ENCODE measurements at places on chromosomes 3 and 15. TPM values are rescaled to one million over a fixed set of nuclear protein-coding genes. Genes with fewer than 3 reads are reported as not detected.
A peak's percentile ranks its signal among the peaks of the same experiment; 100 is the strongest.

DNA sequence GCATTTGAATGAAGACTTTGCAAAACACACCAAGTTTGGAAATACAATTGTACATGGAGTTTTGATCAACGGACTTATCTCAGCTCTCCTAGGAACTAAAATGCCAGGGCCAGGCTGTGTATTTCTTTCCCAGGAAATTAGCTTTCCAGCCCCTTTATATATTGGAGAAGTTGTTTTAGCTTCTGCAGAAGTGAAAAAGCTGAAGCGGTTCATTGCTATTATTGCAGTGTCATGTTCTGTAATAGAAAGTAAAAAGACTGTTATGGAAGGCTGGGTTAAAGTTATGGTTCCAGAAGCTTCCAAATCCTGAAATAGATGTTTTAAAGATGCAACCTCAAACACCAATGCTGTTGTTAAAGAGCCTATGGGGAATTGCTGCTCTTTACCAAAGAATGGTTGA is 11.5 kb downstream of the HTD2 start:
- no peak for DNase-seq

DNA sequence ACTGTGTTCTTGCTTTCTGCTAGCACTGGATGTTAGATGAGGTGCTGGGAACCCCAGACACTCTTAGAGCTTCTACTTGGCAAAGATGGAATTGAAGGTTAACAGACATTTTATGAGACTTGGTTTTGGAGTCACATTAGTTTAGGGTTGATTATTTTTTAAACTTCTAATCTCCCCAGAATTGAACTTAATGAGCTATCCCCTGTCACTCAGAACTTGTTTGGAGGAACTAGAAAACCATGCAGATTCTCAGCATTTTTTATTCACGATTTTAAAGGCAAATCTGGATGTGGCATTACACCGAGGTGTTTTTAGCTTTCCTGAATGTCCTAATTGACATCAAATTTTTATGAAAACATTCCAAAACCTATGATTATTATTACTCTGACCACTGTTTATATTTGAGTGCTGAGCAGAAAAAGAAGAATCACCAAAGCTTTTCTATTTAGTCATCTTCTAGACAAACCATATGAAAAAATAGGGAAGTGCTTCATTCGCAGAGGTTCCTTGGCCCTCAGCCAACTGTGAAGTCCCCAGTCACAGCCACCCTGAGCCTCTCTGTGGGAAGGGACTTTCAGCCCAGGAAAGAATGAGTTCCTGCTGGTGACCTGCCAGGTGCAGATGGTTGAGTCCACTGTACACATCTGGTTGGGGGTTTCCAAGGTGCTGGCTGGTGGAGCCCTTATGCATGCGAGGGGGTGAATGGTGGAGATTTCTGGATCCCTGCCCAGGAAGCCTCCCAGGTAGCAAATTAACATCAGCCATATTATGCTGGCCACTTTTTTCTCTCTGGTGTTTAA is 196.0 kb upstream of the TOPAZ1 start:
- no peak for DNase-seq

GRCh38 chr3:178381971-178382448 is 154.2 kb upstream of the KCNMB2 start:
- no peak for DNase-seq

- no peak for DNase-seq
Observed at GRCh38 chr3:133841196-133841595, 35.6 kb downstream of the SRPRB start.

GRCh38 chr3:113242096-113242581 is 30.8 kb downstream of the BOC start:
- no peak for DNase-seq

DNA sequence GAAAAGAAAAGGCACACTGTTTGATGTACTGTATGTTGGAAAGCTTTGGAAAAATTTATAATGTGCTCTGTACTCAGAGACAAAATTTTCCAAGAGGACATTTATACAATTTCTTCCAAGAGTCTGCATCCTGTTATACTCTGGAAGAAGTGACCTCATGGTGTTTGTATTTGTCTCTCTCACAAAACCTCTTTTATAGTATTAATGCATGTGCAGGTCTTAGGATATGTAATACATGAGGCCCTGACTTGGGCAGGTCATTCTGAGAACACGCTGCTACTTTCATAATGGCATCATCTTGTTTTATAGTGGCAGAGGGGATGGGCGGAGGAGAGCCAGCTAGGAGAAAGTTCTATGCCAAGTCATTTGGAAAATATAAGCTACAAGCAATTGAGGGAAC is 72.0 kb upstream of the P3H2 start:
- no peak for DNase-seq

- no peak for DNase-seq
Observed at GRCh38 chr15:57635300-57635909, 43.7 kb downstream of the MYZAP start.

DNA sequence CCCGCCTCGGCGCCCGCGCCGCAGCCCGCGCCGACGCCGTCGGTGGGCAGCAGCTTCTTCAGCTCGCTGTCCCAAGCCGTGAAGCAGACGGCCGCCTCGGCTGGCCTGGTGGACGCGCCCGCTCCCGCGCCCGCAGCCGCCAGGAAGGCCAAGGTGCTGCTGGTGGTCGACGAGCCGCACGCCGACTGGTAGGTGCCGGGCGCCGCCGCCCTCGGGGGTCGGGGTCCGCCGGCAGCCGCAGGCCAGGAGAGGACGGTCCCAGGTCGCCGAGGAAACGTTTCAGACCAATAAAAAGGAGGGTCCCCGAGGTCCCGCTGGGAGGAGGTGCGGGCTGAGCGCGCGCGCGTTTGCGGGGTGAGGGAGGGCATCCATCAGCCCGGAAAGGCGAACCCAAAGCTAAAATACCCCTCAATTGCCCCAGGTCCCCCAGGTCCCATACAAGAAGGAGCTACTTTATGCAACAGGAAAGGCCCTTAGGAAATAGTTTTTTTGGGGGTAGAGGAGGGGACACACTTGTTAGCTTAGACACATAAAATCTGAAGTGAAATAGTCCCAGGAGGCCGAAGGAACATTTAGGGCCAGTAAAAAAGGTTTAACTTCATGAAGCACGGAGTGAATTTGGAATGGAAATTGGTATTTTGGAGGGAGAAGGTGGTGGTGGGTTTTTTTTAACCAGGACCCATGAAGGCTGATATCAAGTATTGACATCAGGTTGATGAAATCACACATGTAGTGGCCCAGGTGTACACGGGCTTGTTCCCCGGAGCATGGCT is 739 bp downstream of the SYN2 start:
- no peak for DNase-seq

- no peak for DNase-seq
Observed at GRCh38 chr15:77546870-77547269, 85.8 kb downstream of the LINGO1 start.

- peak; percentile 91 for DNase-seq
Observed at GRCh38 chr15:80780416-80781221, 1.4 kb downstream of the CEMIP start.

DNA sequence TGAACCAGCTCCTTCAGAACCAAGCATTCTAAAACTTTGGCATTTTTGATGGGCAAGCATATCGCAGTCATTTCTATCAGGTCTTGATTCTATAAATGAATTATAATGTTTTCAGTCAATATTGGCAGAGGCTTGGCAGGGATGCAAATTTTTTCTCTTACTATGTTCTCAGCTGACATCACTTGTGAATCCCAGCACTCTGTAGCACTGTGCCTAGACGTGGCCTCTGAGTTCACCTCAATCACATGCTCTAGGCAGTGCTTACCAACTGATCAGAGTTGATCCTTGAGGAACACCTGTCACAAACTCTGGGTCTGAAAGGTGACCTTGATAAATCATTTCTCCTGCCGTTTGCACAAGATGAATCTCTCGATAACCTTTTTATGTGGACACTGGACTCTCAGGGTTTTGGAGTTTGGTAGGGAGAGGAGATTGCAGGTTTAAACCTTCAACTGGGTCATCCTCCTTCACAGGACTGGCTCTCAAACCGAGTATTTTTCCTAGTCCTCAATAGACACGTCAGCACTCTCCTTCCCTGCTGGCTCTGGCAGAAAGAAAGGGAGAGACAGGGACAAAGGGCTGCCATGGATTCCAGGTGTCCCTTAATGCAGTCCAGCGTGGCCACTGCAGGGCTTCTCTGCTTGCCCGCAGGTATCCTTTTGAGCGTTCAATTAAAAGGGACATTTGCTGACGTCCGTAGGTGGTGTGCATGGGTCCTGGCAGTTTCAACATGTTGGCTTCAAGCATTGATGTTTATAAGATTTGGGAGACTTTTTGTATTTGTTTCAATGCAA is 222.3 kb upstream of the CMC1 start:
- no peak for DNase-seq

GRCh38 chr3:46574881-46575576 is 8.9 kb upstream of the LRRC2 start:
- no peak for DNase-seq

DNA sequence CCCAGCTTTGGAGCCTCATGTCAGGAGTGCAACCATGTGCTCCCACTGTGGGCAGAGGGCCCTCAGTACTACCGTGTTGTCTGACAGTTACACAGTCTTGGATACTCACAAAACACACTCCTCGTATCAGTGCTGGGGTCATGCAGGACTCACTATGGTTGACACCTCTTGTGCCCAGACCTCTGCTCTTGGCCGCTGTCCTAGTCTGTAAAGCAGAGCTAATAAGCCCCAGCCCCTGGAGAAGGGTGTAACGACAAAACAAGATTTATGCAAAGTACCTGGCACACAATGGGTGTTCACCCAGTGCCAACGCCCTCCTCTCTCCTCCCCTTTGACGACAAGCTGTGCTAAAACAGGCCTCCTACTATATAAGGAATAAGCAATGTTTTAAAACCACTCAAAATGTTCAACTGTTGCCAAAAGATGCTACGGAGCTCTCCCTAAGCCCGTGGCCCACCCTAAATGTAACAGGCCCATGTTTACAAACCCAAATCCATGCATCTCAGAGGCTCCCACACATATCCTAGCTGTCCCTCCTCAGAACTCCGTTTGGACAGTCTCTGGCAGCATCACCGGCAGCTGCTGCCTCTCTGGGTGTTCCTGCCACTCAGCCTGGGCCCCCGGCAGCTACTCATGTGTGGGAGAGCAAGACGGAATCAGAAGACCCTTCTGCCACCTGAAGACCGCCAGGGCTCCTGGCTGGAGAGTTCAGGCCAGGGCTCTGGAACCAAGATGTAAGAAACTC is 65.8 kb downstream of the MRPL46 start:
- no peak for DNase-seq

- peak; percentile 16 for DNase-seq
Observed at GRCh38 chr15:31476866-31477265, 150.2 kb downstream of the KLF13 start.

DNA sequence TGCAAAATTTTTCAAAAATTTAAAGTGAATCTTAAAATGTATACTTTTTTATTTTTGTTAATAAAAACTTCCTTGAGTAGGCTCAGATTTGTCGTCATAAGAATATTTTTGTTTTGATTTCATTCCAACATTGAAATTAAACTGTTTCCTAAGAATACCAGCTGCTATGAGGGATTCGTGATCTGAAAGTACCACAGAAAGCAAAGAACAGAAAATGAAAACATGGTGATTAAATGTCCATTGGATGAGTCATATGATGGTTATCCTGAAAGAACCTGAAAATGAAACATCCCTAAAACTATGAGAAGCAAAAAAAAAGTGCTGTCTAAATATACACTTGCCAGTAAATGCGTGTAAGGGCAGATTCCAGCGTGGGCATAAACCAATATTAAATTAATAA is 143.8 kb downstream of the GMNC start:
- no peak for DNase-seq

GRCh38 chr15:85603703-85604102 is 191.0 kb downstream of the KLHL25 start:
- DNase-seq, result no peak

- DNase-seq, result no peak
Observed at GRCh38 chr15:69554279-69554961, 101.8 kb downstream of the RPLP1 start.

- no peak for DNase-seq
Observed at GRCh38 chr15:82301296-82302016, 38.8 kb downstream of the SAXO2 start.

DNA sequence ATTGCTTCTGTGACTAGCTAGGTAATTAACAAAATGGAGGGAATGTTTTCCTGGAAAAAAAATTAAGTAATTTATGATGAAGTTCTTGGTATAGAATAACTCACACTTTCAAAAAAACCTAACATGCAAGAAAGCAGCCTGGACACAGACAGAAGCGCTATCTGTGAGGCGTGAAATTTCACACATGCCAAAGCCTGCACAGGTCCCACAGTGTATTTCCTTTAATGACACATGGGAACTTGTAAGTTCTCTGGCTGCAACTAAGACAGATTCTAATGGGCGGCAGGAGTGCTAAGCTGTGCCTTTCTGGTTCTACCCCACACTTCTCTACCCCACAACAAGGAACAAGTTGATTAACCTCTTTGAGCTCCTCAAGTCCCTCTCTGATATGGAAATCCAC is 84.9 kb upstream of the NEO1 start:
- DNase-seq, result no peak

DNA sequence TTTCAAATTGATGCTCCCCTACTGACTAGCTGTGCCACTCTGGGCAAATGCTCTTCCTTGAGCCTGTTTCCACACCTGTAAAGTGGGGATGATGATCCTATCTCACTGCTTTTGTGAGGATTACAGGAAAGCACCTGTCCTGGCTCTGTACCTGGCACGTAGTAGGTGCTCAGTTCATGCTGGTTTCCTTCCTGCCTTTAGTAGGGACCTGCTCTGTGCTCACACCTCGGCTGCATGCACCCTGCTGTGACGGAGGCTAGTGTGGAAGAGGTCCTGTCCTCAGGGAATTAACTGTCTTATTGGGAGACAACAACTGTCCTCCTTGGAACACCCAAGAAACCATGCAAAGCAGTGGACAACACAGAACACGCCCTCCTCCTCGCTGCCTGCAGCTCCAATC is 61.8 kb downstream of the RPL39L start:
- no peak for DNase-seq

- no peak for DNase-seq
Observed at GRCh38 chr3:153354641-153355040, 192.6 kb downstream of the RAP2B start.

- no peak for DNase-seq
Observed at GRCh38 chr3:28936154-28936553, 344.7 kb upstream of the RBMS3 start.

DNA sequence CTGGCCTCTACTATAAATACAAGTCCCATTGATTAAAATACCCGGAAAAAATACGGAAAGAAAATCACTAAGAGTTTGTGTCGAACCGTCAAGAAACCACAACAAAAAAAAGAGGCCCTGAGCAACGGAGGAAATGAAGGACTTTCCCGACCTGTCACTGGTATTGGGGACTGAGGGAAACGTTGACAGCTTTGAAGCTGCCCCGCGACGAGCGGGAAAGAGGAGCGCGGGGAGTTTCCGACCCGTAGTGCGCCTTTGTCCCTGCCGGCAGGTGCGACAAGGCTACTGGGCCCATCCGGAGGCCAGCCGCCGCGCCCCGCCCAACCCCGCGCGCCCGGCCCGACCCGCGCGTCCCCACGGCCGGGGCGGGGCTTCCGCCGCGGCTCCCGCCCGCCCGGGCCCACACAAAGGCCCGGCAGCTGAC is 416 bp downstream of the PBRM1 start:
- DNase-seq, result peak; percentile 88

The CD200R1 gene
- total RNA-seq, result 1.1 TPM

The C3orf20 gene
- not detected for total RNA-seq

The TM4SF1 gene
- 279 TPM for total RNA-seq

The SYNM gene
- 23.0 TPM for total RNA-seq

The MED12L gene
- total RNA-seq, result 0.30 TPM

The ZNF80 gene
- total RNA-seq, result 0.09 TPM

The CCR9 gene
- not detected for total RNA-seq

The SCN5A gene
- total RNA-seq, result 0.30 TPM

The FRMD4B gene
- total RNA-seq, result 57.8 TPM

The ANKUB1 gene
- total RNA-seq, result 3.1 TPM

The NUDT16 gene
- 57.8 TPM for total RNA-seq

The ASB14 gene
- total RNA-seq, result 1.2 TPM

The MAGEF1 gene
- 13.6 TPM for total RNA-seq

The FBLN2 gene
- total RNA-seq, result 25.4 TPM

The CCR1 gene
- total RNA-seq, result 8.0 TPM

The GOLIM4 gene
- 79.1 TPM for total RNA-seq

The MINDY2 gene
- total RNA-seq, result 20.5 TPM
